ENCODE measurements at places on chromosomes 4 and X.

DNA sequence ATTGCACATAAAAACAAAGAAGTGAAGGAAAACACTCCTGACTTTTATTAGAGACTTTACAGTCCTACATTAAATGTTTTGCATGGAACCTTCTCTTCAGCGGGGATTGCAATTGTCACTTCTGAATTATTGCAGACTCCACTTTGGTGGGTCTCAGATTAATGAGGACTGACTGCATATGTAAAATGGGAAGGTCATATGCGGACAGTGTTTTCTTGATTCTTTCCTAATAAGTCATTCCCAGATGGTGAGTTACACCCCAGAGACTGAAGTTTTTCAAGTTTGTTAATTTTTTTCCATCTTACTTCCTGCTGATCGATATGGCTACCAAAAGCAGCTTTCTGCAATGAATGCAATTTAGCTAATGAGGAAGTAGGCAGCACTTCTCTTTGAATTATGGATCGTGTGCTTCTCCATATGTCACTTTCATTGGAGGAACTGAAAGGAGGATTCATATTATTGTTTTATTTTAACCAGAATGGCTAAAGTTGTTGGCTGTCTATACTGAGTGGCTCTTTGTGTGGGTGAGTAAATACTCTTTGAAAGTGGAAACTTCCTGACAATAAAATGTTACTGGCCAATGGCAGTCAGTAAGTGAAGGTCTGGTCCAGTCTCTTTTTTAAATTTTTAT lies 119.3 kb upstream of the CLNK start:
- no peak for DNase-seq

DNA sequence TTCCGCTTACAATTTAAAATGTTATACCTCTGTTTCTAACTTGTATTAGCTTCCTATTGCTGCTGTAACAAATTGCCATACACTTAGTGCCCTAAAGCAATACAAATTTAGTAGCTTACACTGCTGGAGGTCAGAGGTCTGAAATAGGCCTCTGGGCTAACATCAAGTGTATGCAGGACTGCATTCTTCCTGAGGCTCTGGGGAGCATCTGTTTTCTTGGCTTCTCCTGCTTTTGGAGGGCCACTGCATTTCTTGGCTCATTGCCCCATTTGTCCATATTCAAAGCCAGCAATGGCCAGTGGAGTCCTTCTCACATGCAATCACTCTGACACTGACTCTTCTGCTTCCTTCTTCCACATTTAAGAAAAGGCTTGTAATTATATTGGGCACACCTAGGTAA lies 639.8 kb upstream of the INTU start:
- no peak for DNase-seq

DNA sequence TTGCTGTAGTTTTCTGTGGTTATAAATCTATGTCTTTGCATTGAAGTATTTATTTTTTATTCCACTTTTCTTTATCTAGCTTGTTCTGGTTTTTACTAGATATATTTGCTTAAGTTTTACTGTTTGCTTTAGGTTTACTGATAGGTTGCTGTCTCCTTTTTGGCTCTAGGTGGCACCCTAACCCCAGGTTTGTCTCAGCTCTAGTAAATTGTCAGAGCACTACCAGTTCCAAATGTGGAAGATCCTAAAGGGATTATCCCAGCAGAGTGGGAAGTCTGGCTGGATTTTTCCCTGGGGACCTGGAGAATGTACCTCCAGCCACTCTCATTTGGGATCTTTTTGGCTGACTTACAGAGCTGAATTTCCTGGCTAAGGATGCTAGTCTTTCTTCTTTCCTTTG lies 106.1 kb downstream of the PBDC1 start:
- DNase-seq = peak; percentile 19

DNA sequence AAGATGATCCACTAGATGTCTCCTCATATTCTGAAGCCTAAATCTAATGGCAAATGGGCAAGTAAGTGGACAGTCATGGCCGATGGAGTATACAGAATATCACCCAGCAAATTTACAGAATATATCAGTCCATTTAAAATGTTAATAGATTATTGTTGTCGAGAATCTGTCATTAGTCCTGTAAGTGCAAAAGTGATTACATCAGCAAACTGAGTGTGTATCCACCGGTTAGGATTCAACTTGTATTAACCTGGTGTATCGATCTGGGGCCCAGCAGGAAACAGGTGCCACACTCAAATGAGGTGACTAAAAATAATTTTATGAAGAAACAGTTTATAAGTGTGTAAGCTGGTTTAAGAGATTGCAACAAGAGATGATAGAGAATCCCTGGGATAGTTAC lies 367.9 kb upstream of the FAM47C start:
- no peak for DNase-seq

- no peak for DNase-seq
These were observed 447.9 kb upstream of the FAM241A start for GRCh38 chr4:111697176-111697942.
